ENCODE measurements at places on chromosomes 7 and 10. TPM values are rescaled to one million over a fixed set of nuclear protein-coding genes. Genes with fewer than 3 reads are reported as not detected.
A peak's percentile ranks its signal among the peaks of the same experiment; 100 is the strongest.

DNA sequence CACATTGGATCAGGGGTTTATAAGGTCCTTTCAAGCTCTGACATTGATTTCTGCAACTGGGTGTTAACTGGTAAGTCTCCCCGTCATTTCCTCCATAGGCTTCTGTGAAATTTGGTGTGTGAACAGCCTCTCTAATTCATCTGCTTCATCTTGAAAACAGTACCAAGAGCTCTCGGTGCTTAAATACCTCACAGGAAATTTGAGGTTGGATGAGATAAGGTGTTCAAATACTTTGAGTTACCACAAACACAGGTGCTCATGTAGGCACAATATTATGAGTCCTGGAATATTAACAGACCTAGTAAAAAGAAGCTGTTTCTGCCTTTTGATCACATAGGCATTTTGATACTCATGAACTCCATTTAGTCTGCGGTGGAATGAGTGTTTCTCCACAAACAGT lies 85.2 kb downstream of the RTKN2 start:
- DNase-seq = peak; percentile 85

The HOXA1 gene
- total RNA-seq = 0.32 TPM

DNA sequence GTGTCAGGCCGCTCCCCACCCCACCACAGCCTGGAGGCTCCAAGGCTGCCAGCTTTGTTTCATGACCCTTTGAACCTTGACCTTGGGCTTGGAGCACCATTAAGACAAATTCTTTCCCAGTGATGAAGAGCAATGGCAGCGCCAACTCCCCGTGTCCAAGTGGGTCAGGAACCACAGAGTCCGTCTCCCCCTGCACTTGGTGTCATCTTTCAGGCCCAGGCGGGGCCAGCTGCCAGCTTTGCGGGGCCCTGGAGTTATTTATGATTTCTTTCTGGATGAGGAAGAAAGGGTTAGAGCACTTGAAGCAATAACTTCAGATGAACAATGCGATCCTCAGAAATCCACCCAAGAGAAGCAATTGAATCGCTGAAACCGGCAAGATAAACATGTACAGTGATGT lies 110.8 kb downstream of the MYL10 start:
- no peak for DNase-seq

DNA sequence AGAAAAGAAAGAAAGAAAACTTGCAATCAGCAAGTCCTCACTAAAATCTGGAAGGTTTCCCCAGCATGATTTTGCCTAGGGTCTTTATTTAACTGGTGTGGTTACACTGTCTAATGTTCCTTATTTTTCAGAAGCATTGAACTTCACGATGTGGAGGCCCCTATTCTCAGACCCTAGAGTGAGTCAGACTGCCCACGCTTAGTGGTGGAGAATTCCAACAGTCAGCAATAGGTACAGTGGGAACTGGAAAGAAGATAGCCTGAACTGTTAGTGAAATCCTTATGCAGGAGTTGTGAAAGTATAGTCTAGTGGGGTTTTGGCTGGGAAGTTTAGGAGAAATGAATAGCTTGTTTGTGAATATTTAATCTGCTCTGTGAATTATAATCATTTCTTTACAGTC lies 115.0 kb downstream of the FZD1 start:
- DNase-seq = no peak

GRCh38 chr7:153406486-153406872 lies 645.7 kb upstream of the DPP6 start:
- DNase-seq = no peak

- no peak for DNase-seq
Measured at GRCh38 chr7:28811701-28812430, 146.3 kb downstream of the TRIL start.

DNA sequence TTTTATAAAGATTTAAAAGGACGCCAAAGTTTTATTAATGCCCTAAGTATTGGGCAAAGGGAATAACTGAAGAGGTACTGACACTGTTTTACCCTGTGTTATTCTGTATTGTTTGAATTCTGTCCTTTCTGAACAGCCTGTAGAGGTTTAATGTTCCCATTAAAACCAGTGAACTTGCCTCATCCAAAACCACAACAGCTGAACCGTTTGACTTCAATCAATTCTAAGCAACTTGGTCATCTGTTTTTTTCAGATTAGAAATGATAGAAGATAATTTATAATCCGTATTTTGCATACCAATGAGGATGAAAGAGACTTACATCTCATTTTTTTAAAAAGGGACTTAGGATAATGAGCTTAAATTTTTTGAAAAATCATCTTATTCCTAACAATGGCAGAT lies 40.4 kb downstream of the HACD1 start:
- DNase-seq = no peak

- DNase-seq = peak; percentile 21
Measured at GRCh38 chr10:100829097-100829870, 83.5 kb upstream of the SLF2 start.

DNA sequence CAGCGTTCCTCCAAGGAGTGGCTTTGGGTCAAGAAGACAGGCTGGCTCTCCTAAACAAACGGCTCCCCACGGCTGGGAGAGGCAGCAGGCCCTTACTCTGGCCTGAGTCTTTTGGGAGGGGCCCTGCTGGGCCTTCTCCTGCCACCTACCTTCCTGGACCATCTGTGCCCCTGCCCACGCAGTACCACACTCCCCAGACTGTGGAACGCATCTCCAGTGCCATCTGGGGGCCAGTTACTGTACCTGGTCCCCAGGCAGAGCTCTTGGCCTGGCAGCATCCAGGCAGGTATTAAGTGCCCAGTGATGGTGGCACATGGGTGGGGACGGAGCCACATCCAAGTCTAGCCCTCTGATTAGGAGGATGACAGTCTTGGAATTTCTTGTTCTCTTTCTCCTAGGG lies 14.4 kb downstream of the ALKBH4 start:
- DNase-seq = no peak

DNA sequence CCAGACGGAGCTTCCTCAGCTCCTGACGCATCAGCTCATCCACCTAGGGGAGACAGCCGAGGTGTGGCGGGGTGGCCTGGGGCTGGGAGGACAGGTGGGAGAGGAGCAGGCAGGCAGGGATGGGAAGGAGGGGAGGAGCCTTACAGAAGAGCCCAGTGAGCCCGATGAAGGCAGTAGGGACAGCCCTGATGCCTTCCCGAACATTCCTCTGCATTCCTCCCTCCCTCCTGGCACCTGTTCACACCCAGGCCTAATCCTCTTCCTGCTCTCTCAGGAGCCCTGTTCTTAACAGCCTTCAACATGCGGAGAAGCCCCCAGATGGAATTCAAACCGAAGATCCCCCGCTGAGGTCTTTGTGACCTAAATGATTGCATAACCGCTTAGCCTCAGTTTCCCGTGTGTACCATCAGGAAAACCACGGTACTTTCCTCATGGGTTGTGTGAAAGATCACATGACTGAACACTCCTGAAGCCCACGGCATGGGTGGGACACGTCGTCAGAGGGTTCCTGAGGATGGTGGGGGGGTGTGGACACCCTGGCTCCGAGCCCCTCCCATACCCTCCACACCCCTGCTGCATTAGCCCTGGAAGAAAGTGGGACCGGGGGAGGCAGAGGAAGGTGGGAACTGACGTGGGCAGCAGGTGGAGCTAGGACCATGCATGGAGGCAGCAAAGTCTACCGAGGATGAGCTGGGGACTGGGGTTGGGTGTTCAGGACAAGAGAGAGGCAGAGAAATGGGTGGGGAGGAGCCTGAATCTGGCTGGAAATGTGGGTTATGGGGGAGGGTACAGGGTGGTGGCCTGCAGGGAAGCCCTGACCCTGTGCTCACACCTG lies 8.8 kb upstream of the ASB10 start:
- DNase-seq = no peak
